RWPE1 (cell line): ENCODE measurements at places on chromosomes 2 and 18.

DNA sequence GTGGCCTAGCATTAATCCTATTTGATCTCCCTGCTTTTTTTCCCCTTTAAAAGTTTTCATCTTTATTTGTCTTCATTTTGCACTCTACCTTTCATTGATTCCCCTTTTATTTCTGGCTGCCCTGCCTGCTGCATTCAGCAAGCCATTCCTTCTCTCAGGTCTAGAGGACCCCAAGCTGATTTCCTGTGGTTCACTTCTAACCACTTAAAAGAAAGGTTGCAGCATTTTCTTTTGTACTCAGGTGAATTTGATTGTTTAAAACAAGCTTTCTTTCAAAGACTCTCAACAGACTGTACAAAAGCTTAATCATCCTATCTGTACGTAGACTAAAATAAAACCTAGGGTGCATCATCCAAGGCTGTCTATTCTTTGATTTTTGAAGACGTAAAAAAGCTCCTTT is 160.3 kb downstream of the CSRNP3 start:
- no peak for DNase-seq

- no peak for DNase-seq
These were observed 5.4 kb upstream of the HPCAL1 start for GRCh38 chr2:10297191-10297830.

- no peak for DNase-seq
These were observed 16.4 kb upstream of the KCNG3 start for GRCh38 chr2:42510191-42510590.

- no peak for DNase-seq
These were observed 40.5 kb downstream of the NEURL3 start for GRCh38 chr2:96464651-96465050.

DNA sequence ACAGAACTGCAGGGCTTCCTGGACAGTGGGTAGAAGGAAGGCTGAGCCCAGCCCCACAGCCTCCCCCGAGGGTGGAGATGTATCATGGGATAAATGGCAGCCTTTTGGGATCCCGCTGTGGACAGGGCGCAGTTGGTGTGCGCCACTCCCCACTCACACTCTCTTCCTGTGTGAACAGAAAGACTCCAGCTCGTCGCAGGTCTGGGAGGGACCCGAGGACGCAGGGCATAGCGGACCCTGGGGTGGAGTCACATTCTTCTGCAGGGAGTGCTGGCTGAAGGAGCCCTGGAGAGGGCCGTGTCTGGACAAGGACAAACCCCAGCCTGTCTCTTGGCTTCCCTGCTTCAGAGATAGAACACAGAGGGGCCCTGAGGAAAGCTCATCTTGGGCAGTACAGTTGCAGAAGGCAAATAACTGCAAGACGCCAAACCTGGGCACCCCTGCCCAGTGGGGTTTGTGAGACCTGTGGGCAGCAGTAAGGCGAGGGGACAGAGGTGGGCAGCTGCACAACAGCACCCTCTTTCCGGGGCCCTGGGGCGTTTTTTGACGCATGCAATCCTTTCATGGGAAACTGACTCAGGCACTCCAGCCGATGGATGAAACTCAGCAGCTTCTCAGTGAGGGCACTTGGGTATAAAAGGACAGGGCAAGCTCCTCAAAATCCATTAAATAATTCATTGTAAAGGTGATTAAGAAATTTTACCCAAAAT is 101.9 kb downstream of the USP40 start:
- DNase-seq: no peak
